ENCODE measurements at places on chromosomes 5 and 9. TPM values are rescaled to one million over a fixed set of nuclear protein-coding genes. Genes with fewer than 3 reads are reported as not detected.
A peak's percentile ranks its signal among the peaks of the same experiment; 100 is the strongest.

PCDHGC4 gene
- total RNA-seq: not detected

DNA sequence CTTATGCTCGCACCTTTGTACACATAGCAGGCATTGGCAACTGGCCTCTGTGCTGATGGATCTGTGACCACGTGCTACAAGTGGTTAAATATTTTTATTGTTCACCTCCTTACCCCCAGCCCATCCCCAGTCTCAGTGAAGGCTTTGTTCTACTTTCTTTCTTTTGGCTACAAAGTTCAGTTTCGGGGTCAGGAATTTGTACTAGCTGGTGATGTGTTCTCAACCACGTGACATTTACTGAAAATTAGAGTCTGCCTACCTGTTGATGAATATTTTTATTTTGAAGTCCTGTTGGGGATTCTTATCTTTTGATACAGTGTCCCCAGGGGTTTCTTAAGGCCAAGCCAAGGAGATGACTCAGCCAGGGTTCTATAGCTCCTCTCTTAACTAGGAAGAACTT, 47.8 kb downstream of the C9orf57 start:
- DNase-seq: no peak

- DNase-seq: no peak
These were observed 87.3 kb downstream of the ANKRD18B start for GRCh38 chr9:33611358-33611757.

- DNase-seq: peak; percentile 17
These were observed 1.3 kb upstream of the ITGA2 start for GRCh38 chr5:52987711-52988331.

GRCh38 chr5:75381456-75381855, 44.4 kb downstream of the HMGCR start:
- DNase-seq: no peak

- no peak for DNase-seq
These were observed 55.0 kb upstream of the APC start for GRCh38 chr5:112682621-112683061.

GRCh38 chr5:33995865-33996264, 11.4 kb upstream of the SLC45A2 start:
- no peak for DNase-seq

PDGFRB gene
- total RNA-seq: 1.1 TPM

GRCh38 chr9:128361986-128362646, 9.1 kb upstream of the URM1 start:
- DNase-seq: peak; percentile 73

DNA sequence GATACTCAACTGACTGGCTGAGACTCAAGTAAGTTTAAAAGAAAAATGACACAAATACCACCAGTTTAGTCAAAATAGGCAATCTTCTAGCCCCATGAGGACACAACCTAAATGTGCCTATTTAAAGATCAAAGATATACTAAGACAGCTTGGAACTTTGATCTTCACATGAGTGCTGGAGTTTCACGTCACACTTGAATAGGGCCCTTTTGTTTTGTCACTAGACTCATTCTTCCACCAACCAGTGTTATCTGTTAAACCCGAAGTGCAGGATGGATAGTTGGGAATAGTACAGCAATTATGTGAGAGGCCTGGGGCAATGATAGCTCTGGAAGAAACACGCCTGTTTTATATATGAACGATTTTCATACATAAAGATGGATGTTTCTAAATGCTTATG, 792.8 kb upstream of the NUDT12 start:
- DNase-seq: no peak

DNA sequence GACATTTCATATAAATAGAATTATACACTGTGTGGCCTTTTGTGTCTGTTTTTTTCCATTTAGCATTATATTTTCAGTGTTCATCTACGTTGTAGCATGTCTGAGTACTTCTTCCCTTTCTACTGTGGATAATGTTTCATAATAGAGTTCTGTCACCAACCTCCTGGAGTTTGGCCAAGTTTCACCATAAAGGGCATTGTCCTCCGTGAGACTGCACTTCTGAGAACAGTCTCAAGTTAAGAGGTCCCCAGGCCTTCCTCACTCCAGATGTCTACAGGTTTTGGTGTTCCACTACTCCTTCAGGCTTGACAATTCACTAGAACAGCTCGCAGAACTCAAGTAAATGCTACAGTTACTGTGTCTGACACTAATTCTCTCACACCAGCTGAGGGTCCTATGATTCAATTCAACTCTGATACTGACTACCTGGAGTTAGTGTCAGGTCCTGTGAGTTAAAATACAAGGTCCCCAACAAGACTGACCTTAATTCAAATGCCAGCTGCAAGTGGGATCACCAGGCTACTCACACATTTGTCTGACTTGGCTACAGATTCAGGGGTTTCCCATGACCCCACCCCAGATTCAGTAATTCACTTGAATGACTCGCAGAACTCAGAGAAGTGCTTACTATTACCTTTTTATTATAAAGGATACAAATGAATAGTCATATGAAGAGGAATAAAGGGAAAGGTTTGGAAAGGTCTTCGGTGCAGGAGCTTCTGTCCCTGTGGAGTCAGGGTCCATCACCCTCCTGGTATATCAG, 31.1 kb downstream of the SLC35A4 start:
- no peak for DNase-seq

- no peak for DNase-seq
These were observed 13.7 kb upstream of the PRELID2 start for GRCh38 chr5:145848854-145849253.

SLC31A2 gene
- 4.2 TPM for total RNA-seq

DNA sequence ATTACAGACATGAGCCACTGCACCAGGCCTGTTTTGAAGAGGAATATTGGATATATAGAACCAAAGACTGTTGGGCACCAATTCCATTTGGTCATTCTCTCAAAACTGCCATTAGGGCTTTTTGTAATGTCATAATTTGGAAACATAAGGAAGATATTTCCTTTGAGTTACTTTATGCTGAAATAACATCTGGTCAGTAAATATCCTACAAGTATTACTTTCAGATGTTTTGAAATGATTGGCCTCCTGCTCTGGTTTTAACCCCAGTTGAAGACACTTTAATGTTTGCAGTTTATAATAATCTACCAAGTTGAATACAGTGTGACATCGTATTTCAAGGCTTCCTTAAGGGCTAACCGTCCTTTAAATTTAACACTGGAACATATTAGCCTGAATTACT, 33.6 kb downstream of the LRRTM2 start:
- DNase-seq: no peak

DNA sequence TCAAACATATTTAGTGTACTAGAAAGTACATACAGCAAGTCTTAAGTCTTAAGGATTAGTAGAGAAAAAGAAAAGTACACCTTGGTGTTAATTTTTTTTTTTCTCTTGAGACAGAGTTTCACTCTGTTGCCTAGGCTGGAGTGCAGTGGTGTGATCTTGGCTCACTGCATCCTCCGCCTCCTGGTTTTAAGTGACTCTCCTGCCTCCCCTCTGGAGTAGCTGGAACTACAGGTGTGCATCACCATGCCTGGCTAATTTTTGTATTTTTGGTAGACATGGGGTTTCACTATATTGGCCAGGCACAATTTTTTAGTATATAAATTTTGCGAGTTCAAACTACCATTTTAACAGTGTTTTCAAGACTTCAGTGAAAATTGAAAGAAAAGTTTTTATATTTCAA, 1941.1 kb upstream of the CDH6 start:
- DNase-seq: no peak

DNA sequence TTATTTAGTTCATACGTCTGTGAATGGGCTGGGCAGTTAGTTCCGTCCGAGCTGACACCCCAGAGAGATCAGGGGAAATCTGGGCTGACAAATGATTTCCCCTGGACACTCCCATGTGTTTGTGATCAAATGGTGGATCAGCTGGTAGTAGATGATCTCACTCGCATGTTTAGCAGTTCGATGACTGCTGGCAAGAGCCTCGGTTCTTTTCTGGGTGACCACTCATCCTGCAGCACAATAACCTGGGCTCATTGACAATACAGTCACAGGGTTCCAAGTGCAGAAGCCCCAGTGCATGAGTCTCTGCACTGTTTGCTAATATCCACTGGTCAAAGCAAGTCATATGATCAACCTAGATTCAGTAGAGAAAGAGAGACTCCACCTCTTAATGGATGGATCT, 155.9 kb downstream of the NR2F1-AS1 start:
- DNase-seq: no peak

GRCh38 chr9:89579741-89580385, 24.9 kb upstream of the GADD45G start:
- peak; percentile 45 for DNase-seq

GRCh38 chr5:115661101-115661500, 35.3 kb upstream of the TMED7 start:
- DNase-seq: no peak

DNA sequence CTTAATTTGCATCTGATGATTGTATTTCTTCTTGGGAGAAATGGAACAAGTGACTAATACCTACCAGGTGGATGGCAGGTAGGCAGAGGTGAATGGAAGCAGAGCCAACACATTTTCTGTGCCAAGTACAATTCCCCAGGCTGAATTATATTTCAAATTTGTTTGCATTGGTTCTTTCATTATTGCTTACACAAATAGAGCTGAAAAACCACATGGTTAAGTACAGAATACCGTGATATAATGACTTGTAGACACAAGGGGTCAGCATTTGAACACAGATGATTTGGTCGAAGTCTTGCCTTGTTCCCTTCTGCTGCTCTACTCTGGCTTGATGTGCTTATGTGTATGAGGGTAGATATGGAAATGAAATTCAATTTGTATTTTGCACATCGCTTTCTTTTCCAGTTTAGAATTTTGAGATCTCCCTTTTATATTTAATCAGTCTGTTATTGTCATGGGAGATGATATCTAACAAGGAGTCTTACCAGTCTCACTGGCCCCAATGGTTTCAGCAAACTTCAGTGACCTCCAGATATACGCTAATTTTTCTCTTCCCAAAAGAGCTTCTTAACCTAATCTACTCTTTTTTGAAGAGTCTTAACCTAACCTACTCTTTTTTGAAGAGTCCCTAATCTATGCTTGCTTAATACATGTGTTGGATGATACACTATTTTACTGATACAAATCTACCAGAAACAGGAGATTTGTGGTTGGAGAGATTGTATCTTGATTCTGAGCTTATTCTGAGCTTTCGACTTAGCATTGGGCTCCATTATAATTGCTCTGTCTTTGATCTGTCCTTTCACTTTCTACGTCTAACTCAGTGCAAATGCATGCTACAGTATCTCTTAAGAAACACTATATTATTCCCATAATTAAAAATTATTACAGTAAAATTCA, 88.1 kb downstream of the PCSK1 start:
- peak; percentile 39 for DNase-seq

DNA sequence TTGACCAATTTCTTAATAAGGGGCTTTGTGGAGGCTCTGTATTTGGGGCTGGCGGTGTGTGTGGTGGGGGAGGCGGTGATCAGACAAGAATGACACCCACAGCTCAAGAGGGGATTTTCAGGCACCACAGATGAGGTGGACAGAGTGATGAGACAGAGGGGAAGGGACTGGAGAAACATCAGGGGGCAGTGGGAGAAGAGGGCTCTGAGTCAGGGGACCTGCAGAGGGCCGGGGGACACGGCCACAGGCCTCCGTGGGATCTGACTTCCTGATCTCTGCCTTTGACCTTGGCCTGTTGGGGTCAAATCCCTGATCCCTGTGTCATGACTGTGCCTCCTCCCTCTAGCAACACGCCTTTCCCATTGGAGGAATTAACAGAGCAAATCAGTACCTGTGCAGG, 197.7 kb downstream of the C9orf50 start:
- DNase-seq: no peak

DNA sequence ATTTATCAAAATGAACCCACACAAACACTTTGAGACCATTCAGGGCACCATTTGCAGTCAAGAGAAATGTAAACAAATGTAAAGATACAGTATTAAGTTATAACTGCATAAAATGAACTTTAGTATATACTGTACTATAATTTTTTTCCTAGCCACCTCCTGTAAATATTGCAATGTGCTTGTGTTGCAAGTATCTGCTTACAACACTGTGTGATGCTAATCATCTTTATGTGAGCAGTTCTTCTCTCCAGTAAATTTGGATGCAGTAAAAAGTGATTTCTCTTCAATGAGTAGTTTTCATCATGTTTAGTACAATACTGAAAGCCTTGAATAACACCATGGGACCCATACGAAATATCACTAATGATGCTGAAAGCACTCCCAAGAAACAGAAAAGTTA, 9.4 kb downstream of the G3BP1 start:
- DNase-seq: no peak

DNA sequence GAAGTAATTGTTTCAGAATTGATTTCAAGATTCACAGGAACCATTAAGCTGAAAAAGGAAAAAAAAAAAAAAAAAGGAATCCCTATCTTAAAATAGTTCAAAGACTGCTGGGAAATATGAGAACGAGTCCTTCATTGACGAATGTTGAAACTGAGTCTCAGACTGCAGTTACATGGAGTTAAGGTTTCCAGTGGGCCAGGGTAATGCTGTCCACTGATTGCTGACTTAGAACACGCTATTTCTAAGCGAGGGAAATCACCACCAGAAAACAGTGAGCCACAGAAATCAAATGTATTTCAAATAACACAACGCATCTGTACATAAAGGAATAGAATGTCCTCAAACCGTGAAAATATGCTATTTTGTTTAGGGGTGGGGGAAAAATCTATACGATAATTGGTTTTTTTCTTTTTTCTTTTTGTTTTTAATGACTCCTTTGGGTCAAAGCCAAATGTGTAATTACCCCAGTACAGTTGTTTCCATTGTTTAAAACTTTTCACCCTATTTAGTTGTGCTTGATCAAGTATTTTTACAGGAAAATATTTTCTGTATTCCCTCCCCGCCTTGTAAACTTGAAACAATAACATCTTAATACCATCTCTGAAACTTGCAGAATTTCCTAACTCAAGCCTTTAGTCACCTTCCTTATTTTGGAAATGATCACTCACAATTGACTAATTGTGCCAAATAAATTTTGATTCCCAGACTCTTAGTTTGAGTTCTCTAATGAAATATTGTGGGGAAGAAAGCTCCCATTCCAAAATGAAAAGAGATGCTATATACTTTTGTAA, 208.3 kb downstream of the MCTP1 start:
- DNase-seq: no peak

ZDHHC11B gene
- total RNA-seq: not detected

DNA sequence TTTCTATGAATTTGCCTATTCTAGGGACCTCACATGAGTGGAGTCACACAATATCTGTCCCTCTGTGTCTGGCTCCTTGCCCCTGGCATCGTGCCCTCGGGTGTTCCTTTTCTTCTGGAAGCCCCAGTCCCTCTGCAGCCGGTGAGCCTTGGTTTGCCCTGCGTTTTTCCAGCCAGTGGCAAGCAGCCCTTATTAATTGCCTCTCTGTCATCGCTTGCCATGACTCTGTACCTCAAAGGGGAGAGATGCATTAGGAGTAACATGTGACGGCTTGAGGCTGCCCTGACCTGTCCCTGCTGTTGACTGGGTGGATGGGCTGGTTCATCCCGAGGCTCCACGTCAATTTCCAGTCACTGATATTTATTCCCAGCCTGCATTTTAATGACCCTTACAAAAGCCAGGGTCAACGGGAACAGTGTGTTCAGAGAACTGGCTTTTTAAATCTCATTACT, 87.3 kb downstream of the CFAP90 start:
- DNase-seq: no peak

PCDHA9 gene
- total RNA-seq: not detected

- no peak for DNase-seq
These were observed 75.1 kb downstream of the MROH2B start for GRCh38 chr5:40995801-40996586.

All from activated T-cell treated with anti-CD3 and anti-CD28 coated beads, Interleukin-2, amount 50 U/mL, for 72 hours (primary cell).